Stromal cell of bone marrow (primary cell): ENCODE measurements at places on chromosomes 4 and X.

DNA sequence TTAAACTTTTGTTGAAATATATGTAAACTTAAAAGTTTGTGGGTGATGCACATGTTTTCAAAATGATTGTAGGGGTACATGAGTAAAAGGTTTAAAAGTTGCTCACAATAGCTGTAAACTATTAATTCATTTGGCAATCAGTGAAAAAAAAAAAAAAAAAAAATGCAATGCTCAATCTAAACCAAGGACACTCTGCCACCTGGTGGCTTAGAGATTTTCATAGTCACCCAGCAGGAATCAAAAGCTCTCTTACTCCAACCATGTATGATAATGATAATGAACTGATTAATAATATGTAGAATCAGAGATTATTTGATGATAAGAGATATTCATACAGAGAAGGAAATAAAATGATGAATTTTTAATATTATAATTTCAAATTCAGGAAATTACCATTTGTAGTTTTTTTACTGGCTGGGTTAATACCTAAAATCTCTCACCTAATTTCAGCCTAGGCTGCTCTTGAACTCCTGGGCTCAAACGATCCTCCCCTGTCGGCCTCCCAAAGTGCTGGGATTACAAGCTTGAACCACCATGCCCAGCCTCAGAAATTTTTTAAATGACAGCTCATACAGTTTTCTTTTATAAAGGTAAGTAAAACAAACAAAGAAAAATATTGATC is 46.9 kb upstream of the SLC25A4 start:
- no peak for DNase-seq

DNA sequence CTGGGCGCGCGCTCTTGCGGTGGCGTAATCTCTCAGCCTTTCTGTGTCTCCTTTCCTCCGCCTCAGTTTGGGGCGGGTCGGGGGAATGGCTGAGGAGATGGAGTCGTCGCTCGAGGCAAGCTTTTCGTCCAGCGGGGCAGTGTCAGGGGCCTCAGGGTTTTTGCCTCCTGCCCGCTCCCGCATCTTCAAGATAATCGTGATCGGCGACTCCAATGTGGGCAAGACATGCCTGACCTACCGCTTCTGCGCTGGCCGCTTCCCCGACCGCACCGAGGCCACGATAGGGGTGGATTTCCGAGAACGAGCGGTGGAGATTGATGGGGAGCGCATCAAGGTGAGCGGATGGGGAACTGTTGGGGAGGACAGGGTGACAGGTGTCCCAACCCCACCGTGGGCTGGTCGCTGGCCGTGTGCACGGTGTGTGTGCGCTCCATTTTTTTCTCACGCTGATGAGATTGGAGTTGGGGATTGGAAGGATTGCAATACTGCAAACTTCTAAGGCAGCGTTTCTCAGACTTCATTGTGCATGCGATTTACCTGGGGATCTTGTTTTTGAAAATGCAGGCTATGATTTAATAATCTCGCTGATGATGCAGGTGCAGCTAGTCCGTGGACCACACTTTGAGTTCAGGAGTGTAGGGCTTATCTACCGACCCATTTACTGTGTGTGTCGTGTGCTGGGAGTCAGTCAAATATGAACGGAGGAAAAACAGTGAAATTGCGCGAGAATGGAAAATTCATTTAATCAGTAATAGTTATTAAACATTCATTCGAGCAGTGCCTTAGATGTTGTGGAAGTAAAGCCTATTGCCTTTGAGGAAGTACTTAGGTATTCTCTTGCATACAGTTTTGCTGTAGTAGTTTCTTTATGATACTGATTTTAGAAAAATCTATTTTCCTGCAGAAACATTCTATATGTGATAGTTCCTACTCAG is at the start of gene RAB33B:
RAB33B (plus strand) TSS at position 11 of the 935 bp plus-strand sequence; CDS start at position 86, 75 bp downstream.
- DNase-seq = no peak

DNA sequence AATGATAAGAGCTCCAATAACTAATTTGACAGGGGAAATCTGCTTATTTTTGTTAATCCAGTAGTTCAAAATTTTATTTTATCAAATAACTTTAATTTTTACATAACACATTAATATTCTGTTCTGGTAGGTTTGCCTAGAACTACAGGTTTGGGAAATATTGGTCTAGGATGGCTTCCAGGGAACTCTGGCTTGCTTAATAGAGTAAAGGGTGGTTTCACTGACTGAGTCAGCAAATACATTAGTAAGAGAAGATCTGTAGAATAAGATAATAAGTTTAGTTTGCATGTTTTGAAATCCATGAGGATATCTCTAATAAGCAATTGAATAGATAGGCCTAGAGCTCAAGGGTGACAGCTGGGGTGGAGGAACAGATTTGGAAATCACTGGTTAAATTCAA is 500.7 kb downstream of the ZNF674 start:
- no peak for DNase-seq

- no peak for DNase-seq
Observed at GRCh38 chr4:96523611-96524010, 683.7 kb downstream of the PDHA2 start.

DNA sequence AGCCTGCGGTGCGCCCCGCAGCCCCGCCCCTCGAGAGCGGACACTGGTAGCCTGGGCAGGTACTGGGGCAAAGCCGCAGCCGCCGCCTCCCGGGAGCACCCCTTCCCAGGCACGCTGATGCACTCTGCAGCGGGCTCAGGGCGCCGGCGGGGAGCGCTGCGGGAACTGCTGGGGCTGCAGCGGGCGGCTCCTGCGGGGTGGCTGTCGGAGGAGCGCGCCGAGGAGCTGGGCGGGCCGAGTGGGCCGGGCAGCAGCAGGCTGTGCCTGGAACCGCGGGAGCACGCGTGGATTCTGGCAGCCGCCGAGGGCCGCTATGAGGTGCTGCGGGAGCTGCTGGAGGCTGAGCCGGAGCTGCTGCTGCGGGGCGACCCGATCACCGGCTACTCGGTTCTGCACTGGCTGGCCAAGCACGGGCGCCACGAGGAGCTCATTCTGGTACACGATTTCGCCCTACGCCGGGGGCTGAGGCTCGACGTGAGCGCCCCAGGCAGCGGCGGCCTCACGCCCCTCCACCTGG is 401 bp downstream of the SOWAHD start:
- DNase-seq = no peak

- no peak for DNase-seq
Observed at GRCh38 chr4:74794382-74795010, at the start of gene BTC. BTC (minus strand) TSS chr4:74794523; CDS start chr4:74794325, 198 bp downstream.

DNA sequence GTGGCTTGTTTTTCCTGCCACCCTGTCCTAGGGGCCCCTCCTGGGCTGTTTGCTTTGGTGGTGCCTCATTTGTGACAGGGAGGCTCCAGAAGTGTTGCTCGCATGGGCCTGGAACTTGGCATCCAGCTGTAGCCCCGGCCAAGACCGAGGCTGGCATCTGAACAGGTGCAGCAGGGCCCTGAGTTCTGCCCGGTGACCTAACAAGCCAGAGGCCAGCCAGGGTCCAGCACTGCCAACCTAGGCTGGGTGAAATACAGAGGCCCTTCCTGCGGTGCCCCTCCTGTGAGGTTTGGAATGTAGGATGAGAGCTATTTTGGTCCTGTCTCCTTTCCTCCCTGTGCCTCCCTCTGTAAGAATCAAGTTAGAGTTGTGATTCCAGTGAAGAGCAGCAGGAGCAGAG is 58.5 kb downstream of the STARD8 start:
- DNase-seq = no peak

- no peak for DNase-seq
Observed at GRCh38 chr4:2798399-2799223, 5.7 kb downstream of the SH3BP2 start.

DNA sequence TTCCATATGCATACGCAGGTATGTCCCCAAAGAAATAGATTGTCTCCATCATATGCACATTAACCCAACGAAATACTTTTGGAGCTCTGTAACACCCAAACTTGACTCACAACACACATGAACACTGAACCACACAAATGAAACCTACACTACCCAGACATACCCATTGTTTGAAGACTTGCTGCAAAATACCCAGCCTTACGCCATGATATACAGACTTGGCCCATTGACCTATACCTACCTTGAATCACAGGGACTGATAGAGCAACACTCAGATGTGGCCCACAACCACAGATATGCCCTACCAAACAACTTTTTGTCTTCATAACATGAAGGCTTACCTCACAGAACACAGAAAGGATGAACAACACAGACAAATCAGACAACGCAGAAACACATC is 15.9 kb downstream of the LINC00632 start:
- no peak for DNase-seq

- no peak for DNase-seq
Observed at GRCh38 chrX:71128915-71129765, 10.7 kb downstream of the MED12 start.

DNA sequence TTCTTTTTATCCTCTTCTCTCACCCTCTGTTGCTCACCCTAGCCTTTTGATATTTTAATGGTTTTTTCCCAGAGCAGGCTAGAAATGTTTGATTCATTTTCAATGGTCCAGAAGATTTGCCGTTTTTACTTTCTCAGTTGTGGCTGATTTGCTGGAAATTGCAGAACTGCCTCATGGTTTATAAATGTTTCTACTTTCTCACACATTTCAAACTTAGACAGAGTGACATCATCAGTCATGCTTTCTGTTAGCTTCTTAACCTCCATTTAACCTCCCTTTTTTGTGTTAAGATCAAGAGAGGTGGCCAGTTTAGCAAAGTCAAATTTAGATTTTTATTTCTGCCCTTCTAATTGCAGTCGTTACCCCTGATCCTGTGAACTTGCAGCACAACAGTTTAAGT is 8.7 kb downstream of the RXFP1 start:
- peak; percentile 31 for DNase-seq

DNA sequence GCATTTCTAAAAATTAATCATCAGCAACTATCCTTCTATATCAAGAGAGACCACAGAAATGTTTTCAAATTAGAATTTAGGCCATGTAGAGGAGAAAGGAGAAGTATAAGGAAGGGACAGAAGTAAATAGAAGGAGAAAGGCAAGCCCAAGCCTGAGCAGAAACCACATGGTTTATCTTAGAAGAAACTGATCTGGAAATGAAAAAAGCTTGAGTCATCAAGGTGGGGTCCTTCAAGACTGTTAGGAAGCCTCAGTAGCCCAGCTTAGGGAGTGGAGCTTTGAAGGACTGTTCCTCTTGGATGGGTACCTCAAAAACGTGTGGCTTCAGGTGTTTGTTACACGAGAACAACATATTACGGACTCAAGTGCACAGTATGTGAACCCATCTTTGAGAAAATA is 4.5 kb downstream of the BMX start:
- no peak for DNase-seq

DNA sequence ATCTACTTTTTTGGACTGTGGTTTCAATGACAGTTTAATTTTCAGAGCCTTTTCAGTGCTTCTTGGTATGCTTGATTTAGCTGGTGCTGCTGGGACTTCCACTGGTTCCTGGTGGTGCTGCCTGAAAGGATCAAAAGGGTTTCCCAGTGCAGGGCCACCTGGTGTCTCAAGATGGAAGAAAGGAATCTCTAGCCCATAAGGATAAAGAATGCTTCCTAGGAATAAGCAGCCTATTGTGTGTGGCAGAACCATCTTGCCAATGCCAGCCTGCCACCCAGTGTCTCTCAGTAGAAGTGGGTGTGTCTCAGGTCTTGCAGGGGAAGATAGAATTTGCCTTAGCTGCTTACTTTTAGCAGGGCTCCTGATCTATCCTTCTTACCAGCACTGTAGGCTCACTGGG is 15.0 kb upstream of the RAI2 start:
- no peak for DNase-seq

- DNase-seq = no peak
Observed at GRCh38 chr4:39526765-39527295, 409 bp downstream of the UGDH start.

- DNase-seq = no peak
Observed at GRCh38 chrX:7638078-7638710, 204.8 kb upstream of the VCX start.

DNA sequence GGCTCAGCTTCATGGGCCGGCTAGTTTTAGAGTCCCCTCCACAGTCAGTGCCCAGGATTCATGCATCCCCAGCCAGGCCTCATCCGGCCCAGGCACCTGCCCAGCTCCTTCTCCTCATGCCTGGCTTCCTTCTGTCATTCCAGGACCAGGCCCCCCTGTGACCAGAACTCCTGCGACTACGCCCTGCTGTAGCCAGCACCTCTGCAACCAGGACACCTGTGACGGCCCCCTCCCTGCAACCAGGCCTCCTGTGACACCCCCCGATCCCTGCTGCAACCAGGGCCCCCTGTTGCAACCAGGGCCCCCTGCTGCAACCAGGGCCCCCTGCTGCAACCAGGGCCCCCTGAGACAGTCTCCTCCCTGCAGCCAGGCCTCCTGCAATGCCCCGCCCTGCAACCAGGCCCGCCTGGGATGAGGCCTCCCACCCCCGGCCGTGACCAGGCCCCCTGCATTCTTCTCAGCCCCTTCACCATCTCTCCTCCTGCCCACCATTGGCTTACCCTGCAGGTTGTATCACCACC is 46.8 kb downstream of the HTRA3 start:
- no peak for DNase-seq

DNA sequence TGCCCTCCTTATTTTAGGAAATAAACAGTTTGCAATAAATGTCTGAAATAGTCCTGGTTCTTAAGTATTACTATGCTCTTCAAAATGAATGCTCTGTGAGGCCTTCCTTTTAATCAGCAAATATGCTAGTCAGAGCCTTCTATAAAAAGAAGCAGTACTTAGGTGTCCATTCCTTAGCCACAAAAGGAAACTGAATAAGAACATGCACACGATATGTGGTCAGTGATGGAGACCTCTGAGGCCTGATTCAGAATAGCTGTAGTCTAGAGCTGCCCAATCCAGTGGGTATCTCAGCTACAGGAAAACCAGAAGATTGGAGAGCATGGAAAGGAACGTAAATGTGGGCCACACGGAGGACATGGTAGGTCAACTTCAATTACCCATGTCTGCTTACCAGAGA is 141.8 kb downstream of the RASL11B start:
- no peak for DNase-seq

- no peak for DNase-seq
Observed at GRCh38 chrX:357035-357692, 29.5 kb downstream of the PPP2R3B start.

GRCh38 chr4:26727844-26728243 is 132.8 kb upstream of the STIM2 start:
- no peak for DNase-seq

DNA sequence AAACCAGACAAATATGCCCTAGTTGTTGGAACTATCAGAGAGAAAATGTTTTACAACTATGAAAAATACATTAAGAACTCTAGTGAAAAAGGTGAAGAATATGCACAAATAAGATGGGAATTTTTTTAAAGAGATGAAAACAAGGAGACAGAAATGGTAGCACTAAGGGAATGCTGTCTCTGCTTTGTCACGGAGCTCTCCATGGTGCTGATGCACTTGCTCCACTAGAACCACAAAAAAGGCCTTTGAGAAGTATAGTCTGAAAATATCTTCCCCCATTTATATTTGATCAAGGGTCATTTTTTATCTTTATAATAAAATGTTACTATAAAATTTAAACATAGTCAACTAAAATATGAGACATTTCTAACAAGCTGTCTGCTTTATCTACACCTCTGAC is 1655.5 kb upstream of the AGA start:
- DNase-seq = no peak

- no peak for DNase-seq
Observed at GRCh38 chr4:8250227-8250626, 19.3 kb upstream of the HTRA3 start.
